Activated CD4-positive, alpha-beta T cell treated with anti-CD3 and anti-CD28 coated beads, Interleukin-2, amount 50 U/mL, for 1 hour (primary cell): ENCODE measurements at places on chromosomes 4 and X.
A peak's percentile ranks its signal among the peaks of the same experiment; 100 is the strongest.

- no peak for DNase-seq
These were observed 190.3 kb downstream of the MAML3 start for GRCh38 chr4:139963708-139964107.

GRCh38 chr4:99763635-99764101 lies 53.0 kb upstream of the DAPP1 start:
- no peak for DNase-seq

GRCh38 chr4:179116011-179116410 lies 1673.8 kb upstream of the AGA start:
- DNase-seq = no peak

- DNase-seq = no peak
These were observed 118.7 kb upstream of the ANXA3 start for GRCh38 chr4:78432896-78433295.

GRCh38 chr4:14879683-14880082 lies 122.6 kb upstream of the CPEB2 start:
- DNase-seq = no peak

GRCh38 chr4:137531168-137531985 lies 917 bp downstream of the PCDH18 start:
- no peak for DNase-seq

DNA sequence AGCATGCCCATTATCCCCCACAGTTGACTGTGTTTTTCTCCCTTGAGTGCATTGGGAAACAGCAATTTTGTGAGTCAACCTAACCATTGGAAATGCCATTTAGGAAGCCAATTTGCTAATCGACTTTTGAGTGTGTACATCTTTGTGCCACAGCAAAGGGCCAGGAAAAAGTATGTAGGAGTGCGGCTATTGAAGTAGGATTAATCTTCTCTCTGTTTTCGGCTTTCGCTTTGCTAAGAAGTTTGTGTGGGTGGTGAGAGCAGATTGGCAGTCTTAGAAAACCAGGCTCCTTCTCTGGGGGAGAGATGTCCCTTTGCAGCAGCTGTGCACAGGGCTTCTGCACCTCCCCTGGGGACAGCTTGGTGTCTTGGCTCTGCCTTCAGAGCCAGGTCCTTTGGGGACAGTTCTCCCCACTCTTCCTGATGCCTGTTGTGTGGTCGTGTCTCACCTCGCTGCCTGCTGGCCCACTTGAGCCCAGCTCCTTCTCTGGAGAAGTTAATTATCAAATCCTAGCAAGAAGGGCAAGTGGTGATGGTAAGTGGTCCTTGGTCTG lies 74.5 kb downstream of the GEMIN8 start:
- DNase-seq = no peak

- peak; percentile 68 for DNase-seq
These were observed at the start of gene TMEM131L for GRCh38 chr4:153466081-153466948. Gene TMEM131L (plus strand): TSS chr4:153466360. CDS start chr4:153466398, 38 bp downstream.

DNA sequence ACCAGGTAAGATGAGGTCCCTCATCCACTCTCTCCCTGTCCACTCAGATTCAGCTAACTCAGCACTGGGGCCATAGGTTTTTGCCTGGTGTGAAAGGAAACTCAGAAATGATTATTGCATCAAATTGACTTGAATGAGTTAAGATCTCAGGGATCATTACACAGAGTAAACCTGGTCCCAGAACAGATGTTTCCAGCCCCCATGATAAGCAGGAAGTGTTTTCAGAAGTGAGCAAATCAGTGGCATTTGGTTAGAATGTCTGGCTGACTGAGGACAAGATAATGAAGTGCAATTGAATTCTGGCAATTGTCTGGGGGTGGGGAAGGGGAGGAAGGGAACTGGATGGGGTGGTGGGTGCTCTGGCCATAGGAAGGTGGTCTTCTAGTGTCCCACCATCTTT lies 108.0 kb downstream of the CHIC2 start:
- DNase-seq = no peak

DNA sequence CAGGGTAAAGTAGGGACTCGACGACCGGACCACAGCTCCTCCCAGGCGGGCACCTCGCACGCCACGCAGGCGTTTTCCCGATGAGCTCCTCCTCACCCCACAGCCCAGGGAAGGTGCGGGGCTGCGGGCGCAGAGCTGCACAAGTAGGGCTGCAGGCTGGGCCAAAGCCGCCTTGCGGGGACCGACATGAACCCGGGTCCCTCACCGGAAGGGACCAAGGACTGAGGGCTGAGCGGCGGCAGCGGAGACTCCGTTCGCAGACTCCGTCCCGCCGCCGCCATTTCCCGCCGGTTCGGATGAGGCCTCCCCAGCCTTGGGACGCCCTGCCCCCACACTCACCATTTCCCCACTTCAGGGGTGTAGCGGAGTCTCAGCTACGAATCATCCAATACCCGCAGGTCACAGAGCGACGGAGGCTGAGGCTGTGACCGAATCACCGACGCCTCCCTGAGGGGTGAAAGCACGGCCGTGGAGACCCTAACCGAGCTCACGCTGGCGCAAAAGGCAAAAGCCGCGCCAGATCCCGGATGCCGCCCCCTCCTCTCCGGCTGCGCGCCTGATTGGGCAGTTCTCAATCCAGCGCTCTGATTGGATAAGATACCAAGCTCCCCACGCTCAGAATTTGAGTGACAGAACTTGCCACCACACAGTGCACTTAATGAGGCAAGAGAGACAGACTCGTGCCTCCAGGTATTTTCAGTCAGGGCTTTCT lies at the start of gene ZNF732:
TSS of gene ZNF732 (minus strand) at position 506 of the 712 bp plus-strand sequence. CDS start at position 342, 164 bp downstream.
- no peak for DNase-seq

DNA sequence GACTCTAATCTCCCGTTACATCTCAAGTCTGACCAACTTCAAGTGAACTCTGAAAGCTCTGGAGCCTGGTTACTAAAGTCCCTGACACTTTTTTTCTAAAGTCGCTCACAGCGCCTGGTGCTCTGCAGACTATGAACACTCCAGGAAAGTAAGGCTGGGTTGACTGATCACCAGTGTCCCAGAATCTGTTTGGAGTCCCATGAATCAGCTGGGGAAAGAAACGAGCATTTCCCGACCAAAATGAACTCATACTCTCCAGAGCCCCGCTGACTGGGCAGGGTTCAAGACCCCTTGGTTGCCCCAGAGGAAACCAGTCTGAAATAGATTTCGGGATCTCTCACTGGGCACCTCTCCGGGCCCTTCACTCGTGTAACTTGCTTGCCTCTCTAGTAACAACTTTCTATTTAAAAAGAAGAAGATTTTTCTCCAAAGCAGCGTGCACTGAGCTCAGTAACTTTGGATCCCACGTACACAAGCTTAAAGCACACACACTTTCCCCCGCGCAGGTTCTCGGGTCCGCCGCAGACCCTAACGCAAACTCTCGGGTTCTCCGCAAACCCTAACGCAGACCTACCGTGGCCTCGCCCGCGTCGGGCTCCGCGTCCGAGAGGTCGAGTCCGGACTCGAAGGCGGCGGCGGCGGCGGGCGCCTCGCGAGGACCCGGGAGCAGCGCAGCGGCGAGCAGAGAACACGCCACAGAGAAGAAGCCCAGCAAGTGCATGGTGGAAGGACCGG lies 964 bp downstream of the VEGFC start:
- no peak for DNase-seq

- no peak for DNase-seq
These were observed 211.3 kb upstream of the INTU start for GRCh38 chr4:127421437-127421836.

GRCh38 chrX:104112326-104112951 lies at the start of gene ZCCHC18:
Gene ZCCHC18 (plus strand): TSS chrX:104112523. CDS start chrX:104114112, 1,589 bp downstream.
- peak; percentile 15 for DNase-seq

GRCh38 chrX:49910344-49910743 lies 12.1 kb upstream of the CLCN5 start:
- DNase-seq = no peak

- DNase-seq = no peak
These were observed 69.6 kb upstream of the PCDH18 start for GRCh38 chr4:137601934-137602333.

DNA sequence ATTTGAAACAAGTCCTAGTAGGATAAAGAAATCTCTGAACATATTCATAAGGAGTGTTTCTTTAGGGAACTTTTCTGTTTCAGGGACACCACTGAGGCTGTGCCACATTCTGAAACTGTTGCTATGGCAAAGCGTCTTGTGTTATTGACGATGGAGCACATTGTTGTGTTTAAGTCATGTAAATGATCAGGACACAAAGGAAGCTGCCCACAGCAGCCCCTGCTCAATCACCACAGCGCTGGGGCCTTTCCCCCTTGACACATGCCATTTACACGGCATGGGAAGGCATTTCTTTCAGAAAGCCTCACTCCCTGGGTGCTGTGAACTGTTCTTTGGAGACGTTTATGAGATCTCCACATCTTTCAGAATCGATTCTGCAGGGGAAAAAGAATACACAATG lies 39.8 kb upstream of the MID1 start:
- no peak for DNase-seq

DNA sequence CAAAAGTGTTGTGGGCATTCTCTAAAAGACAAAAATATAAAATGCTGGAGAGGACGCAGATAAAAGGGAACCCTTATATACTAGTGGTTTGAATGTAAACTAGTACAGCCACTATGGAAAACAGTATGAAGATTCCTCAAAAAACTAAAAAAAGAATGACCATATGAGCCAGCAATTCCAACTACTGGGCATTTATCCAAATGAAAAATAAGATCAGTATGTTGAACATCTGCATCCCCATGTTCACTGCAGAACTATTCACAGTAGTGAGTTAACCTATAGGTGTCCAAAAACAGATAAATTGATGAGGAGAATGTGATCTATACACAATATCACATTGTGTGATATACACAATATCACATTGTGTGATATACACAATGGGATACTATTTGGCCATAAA lies 1615.3 kb downstream of the PCDH18 start:
- no peak for DNase-seq

DNA sequence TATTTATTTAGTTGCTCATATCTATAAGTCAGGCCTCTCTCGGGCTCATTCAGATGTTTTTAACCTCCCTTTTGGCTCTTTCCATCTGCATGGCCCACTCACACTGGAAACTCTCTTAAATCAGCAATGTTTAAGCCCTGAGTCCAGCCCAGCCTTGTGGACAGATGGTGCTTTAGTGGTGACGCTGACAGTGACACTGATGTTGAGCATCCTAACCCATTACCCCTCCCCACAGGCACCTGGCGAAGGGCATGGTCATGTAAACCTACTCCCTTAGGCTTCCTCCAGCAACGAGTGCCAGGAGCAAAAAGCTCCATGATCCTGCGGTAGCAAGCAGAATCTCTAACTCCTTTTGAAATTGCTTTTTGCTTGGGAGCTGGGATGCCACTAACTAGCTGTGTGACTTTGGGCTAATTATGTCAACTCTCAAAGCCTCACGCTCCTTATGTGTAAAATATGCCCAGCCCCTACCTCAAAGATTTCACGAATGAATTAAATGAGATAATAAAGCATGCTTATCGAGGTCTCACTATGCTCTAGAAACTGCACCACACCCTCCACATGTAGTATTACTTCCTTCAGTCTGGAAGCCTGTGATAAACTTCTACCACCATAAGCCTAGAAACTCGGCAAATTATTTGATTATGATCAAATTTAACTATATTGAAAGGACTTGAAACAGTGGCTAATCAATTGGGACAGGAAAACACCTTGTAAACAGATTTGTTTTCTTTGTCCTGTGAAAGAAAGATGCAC lies 569.4 kb downstream of the BCOR start:
- DNase-seq = no peak
